ENCODE measurements at places on chromosomes 3 and 15. TPM values are rescaled to one million over a fixed set of nuclear protein-coding genes. Genes with fewer than 3 reads are reported as not detected.
A peak's percentile ranks its signal among the peaks of the same experiment; 100 is the strongest.

CDHR4 gene
- total RNA-seq, result not detected

CFAP44 gene
- total RNA-seq, result 28.6 TPM

EPHB3 gene
- total RNA-seq, result not detected

AGBL1 gene
- total RNA-seq, result not detected

STARD9 gene
- total RNA-seq, result 13.7 TPM

DGKG gene
- 1.5 TPM for total RNA-seq

ALG1L2 gene
- total RNA-seq, result 6.7 TPM

NLGN1 gene
- not detected for total RNA-seq

POPDC2 gene
- total RNA-seq, result 8.4 TPM

APEH gene
- total RNA-seq, result 139 TPM

- DNase-seq, result no peak
These were observed 64.3 kb downstream of the FNDC3B start for GRCh38 chr3:172103724-172104123.

DNA sequence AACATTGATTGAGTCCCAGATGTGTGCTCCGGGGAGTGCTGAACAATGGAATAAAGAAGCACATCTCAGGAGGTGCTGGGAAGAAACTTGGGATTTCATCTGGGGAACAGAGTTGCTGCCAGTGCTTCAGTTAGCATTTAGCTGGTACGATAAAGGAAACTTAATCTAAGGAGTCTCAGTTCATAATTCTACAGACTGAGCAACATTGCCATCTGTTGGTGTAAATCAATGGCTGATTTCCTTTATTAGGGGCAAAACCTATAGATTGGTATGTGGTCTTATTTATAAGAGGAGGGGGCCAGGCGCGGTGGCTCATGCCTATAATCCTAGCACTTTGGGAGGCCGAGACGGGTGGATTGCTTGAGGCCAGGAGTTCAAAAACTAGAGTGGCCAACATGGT, 8.9 kb downstream of the MKRN2OS start:
- no peak for DNase-seq

- DNase-seq, result no peak
These were observed 10.2 kb upstream of the SLC6A6 start for GRCh38 chr3:14392231-14392630.

- DNase-seq, result no peak
These were observed 18.8 kb downstream of the CA12 start for GRCh38 chr15:63362885-63363284.

GRCh38 chr15:34335176-34336032, 2.2 kb downstream of the SLC12A6 start:
- no peak for DNase-seq

GRCh38 chr3:72042397-72043203, 257.7 kb upstream of the PROK2 start:
- no peak for DNase-seq

GRCh38 chr3:6605227-6605626, 255.7 kb upstream of the GRM7 start:
- no peak for DNase-seq

DNA sequence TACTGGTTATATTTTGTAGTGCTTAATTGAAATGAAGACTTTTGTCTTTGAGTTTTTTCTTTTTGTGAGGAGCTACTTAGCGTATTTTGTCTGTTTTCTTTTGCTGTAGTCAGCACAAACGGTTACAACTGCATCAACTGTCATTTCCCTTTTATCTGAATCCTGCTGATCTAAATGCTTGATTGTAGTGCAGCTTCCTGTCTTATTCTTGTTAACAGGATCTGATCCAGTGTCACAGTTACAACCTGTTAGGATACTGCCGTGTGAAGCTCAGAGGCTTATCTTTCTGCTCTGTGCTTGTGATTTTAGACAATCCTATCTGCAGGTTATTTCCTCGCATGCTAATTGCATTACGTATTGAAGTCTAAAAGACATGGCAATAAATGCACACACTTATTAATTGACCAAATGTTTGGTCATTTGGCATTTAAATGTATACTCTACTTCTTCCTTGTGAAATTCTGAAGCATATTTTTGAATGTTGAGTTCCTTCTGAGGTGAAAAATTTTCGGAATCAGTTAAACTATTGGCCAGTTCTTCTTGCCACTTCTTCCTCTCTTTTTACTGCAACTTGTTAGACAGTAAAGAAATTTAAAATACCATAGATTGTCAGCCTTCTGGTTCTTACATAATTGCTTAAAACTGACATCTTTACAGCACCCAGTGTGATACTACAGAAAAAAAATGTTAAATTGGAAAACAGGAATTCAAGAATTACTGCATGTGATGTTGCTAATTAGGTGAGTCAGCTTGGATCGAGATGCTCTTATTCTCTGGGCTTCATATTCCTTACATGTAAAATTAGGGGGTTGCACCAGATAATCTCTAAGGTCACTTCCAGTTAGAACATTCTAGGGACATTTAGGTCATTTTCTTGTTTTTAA, 168.2 kb downstream of the MBNL1 start:
- no peak for DNase-seq

GRCh38 chr3:171614318-171614921, 154.2 kb upstream of the TNIK start:
- DNase-seq, result peak; percentile 2

DNA sequence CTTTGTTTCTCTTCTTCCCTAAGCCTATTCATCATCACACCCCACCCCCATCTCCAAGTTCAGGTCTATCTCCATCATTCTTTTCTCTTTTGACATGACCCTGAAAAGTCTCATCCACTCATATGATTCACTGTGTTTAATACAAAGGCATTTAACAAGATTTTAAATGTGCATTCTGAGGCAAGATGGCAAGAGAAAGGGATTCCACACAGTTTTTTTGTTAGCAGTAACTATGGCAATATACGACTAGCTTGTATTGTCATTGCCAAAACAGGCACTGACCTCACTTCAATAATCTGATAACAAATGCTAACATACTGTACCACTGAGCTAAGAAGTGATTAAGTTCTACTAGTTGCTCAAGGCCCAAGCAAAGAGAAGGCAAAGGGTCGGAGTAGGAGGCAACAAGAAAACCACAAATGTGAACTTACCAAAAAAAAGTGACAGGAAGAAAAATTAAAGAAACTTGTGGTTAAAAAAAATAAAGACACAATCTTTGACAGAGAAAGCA, 53.2 kb downstream of the FBN1 start:
- DNase-seq, result no peak

DNA sequence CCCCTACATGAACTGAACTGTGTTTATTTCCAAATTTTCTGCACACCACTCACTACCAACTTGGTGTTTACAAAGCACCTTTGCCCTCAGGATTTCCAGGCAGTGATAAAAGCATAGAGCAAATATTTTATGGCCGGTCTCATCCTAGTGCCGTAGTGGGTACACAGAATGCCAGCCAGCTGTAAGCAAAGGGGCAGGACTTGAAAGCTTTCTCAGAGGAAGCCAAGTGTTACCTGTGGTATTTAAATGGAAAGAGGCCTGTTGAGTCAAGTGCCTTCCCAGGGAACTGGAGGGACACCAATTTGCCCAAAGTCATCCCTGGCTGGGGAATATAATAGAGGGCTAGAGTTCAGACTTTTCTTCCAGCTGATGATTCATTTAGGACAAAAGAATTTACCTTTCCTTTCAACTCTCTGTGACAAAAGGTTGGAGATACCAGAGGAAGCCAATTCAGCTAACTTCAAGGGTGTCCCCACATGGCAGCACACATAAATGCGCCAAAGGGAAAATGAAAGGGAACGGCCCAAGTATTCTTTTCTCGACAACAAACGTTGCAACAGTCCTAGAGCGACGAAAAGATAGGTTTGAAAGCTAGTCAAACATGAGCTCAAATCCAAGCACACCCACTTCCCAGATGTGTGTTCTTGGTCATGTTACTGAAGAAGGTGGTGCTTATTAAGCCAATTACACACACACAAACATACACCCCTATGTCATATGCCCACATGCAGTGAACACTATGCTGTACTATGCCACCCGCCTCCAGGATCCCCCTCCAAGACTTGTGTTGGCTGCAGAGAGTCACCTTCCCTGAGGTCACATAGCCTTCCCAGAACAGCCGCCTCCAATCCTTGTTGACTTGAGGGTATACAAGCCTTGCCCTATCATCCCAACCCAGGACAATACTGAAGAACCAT, 27.7 kb downstream of the MAGI1 start:
- DNase-seq, result no peak

DNA sequence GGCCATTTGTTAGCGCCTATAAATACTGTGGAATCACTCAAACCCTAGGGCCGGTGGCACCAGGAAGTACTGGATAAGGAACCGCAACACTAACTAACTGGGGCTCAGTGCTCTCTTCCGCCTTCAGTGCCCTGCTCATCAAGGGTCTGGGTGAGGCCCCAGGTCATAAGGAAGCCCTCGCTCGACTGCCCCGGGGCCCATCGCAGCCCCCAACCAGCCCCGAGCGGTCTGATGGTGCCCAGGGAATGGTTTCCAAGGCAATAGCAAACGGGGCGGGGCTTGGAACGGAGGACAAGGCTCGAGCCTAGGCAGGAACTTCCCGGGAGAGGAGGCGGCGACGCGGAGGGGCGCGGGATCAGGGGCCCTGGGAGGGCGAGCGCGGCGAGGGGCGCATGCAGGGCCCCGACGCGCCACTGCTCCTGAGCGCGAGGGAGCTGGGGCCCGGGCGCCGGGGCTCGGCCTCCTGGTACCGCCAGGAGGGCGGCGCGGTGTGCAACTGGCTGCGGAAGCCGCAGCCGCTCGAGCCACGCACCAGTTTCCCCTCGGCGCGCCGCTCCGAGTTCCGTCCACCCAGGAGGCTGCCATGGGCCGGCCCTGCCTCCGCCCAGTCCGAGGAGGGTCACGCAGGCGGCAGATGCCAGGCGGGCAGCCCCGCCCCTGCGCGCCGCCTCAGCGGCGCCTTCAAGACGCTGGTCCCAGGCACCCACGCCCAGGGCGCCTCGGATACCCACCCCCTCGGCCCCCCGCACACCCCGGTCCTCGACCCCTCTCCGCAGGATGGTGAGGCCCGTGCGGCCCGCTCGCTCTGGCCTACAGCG, at the start of gene TTLL3:
Gene TTLL3, plus strand, starts transcription at position 648 of the 818 bp plus-strand sequence. CDS start 400 bp downstream, outside the sequence.
- peak; percentile 41 for DNase-seq

- DNase-seq, result no peak
These were observed 56.3 kb downstream of the PPP2R3A start for GRCh38 chr3:136021803-136022202.

GRCh38 chr3:60133269-60134162, 1083.7 kb upstream of the CFAP20DC start:
- DNase-seq, result no peak

DNA sequence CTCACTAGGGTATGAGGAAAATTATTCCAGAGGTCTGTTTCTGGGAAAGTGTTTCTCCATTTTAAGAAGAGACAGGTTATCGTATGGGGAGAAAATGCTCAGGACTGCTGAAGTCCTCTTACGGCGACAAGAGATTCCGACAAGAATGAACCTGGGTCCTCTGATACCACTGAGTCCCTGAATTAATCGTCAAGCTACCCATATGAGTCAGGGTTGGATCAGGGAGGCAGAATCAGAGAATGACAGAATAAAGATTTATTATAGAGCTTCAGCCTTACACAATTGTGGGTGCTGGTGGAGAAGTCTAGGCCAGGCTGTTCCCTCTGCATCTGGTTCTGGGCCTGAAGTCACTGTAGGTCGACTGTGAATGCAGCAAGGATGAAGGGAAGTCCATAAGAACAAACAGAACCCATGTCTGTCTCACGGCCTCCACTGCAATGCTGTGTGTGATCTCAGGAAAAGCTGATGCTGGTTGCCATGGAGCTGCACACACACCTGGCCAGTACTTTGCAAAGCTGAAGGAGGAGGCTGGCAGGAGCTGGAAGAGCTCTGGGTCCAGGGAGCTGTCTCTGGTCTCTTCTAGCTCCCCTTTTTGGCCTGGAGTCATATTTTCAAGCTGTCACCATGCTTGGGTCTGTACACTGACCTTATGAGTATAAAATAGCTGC, 83.9 kb downstream of the HHLA2 start:
- DNase-seq, result no peak

DNA sequence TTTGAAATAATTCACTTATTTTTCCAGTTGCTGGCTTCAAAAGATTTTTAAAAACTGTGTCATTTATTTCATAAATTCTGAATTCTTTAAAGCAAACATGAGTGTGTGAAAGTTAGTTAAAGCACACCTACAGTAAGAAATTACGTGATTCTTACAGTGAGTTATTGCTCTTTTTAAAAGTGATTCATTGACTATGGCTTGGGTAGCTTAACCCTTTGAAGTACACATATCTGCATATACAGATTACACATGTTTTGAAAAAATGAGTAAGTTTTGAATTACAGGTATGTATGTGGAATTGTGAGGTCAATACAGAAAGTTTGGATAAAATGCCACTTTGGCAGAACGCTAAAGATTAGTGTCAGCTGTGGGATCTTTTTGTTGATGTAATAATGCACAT, 64.5 kb upstream of the MBNL1 start:
- DNase-seq, result no peak

- DNase-seq, result peak; percentile 69
These were observed 960 bp upstream of the KLF13 start for GRCh38 chr15:31325595-31326155.

GRCh38 chr3:14716591-14716990, 41.6 kb downstream of the C3orf20 start:
- no peak for DNase-seq

GRCh38 chr15:24917431-24917830, 37.4 kb upstream of the SNRPN start:
- DNase-seq, result no peak

- DNase-seq, result no peak
These were observed 619.8 kb upstream of the ZNF717 start for GRCh38 chr3:76405196-76405595.

- no peak for DNase-seq
These were observed 48.7 kb downstream of the FGF7 start for GRCh38 chr15:49471733-49472132.

- DNase-seq, result no peak
These were observed 492.4 kb upstream of the FRG2C start for GRCh38 chr3:75171630-75172230.

DNA sequence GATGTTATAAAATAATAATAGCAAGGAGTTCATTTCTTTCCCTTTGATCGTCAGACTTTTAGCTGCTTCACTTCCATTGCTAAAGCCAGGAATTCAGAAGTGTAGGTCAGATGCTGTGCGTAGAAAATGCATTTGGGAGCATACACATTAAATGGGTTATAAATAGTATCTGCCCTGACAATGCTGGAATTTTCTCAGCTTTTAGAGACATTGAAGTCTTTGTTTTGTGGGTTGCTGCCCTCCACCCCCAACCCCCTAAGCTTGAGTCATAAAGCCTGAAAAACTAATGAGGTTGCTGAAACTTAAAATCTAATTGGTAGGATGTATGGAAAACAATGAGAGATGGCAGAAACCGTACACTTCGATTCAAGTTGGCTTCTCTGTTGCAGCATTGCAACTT, 81.9 kb downstream of the MITF start:
- no peak for DNase-seq

GRCh38 chr3:31092748-31093589, 198.5 kb upstream of the GADL1 start:
- no peak for DNase-seq
